ENCODE measurements at places on chromosomes 7 and 10.

DNA sequence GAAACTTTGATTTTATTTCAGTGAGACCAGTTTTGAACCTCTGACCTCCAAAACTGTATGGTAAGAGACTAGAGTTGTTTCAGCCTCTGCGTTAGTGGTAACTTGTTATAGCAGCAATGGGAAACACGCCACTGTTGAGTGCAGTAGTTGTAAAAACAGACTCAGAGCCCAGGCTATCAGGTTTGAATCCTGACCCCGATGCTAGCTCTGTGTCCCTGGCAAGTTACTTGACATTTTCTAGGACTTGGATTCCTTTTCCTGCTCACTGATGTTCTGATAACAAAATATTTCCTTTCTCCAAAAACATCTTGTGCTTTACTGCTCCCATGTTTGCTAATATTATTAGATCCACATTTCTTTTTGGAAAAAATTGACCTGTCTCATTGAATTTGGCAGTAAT, 131.0 kb downstream of the PLXDC2 start:
- DNase-seq: no peak

GRCh38 chr7:122397381-122397780, 92.8 kb upstream of the FEZF1 start:
- DNase-seq: no peak

DNA sequence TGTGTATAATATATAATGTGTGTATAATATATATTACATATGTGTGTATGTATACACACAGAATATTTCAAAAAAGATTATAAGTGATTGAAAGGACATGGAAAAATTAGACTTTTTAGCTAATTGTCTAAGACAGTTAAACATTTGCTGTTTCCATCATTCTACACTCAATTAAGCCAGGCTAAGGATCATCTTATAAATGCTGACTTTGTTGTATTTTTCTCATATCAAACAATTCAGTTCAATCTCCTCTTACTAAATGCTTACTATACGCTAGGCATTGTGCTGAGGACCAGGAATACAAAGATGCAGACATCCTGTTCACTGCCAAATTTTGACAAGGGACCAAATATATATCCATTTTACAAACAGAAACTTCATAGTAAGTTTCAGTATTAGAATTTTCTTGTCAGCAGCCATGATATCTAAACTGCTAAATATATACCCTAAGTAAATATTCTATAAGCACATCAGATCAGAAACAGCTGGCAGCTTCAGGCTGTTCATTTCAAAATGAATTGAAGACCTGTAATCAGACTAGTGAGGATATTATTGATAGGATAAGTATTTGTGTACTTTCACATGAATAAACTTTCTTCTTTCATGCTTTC, 10.3 kb upstream of the LRRN3 start:
- no peak for DNase-seq

DNA sequence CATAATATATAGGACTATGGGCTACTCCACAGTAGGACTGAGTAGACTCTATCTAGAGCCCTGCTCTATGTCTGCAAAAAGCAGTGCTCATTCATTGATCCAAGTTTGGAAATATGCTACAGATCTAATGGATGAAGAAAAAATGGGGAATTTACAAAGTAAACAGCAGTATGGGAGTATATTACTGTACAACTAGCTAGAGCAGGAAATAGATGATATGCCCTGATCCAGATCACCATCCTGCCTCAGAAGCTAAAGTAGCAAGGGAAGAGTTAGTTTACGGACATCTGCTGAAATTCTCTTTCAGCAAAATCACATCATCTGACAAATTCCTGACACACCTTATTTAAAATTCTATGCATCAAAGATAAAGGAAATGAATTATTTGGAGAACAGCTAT, 168.2 kb upstream of the SEMA3A start:
- no peak for DNase-seq

DNA sequence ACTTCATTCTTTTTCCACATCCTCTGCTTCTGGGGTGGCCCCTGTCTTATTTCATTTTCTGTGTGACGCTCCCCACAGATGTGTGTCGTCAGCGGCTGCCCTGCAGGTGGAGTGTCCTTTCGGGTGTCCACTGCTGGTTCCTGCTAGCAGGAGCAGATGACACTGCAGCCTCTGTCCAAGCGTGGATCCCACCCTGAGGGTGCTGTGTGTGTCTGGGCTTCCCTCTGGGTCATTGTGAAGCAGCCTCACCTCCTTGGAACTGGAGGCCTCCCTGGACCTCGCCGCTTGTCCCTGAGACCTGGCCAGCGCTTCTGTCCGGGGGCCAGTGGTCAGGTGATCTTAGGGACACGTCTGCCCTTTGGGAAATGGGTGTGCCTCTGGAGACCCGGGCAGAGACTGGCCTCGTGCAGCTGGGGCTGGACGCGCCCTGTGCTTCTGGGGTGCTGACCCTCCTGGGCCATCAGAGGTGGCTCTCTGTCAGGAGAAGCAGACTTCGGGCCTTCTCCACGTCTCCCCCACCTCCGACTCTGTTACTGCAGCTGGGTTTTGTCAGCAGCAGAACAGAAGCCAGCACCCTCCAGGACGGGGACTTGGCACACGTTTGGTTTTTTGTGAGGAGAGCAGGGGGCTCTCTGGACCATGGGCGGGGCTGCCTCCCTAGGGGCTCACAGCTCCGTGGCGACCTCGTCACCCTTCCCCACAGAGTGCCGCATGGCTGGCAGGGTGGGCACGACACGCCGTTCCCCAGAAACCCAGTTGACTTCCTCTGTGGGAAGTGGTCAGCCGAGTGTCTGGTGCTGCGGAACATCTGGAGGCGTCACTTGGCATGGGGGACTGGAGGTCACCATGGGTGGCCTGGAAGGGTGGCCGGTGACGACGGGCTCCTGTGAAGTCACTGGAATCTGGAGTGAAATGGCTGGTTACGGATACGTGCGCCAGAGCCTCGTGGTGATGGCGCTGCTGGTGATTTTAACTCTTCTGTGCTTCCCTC, 48.4 kb downstream of the INPP5A start:
- no peak for DNase-seq

GRCh38 chr10:131654471-131655087, 246.2 kb upstream of the PPP2R2D start:
- no peak for DNase-seq

DNA sequence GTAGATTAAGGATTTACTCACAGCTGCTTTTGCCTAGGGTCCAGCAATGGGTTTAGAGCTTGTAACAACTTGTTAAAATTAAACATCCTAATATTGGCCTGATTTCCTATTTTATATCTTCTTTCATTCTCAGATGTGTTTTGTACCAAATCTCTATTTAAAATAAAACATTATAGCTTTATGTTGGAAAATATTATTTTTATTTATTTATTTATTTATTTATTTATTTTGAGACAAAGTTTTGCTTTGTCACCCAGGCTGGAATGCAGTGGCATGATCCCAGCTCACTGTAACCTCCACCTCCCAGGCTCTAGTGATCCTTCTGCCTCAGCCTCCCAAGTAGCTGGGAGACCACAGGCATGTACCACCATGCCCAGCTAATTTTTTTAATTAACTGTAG, 17.9 kb upstream of the PDSS1 start:
- no peak for DNase-seq

- DNase-seq: no peak
Observed at GRCh38 chr7:8500286-8500685, 66.9 kb downstream of the NXPH1 start.

GRCh38 chr10:99461230-99461629, 30.8 kb upstream of the GOT1 start:
- no peak for DNase-seq

DNA sequence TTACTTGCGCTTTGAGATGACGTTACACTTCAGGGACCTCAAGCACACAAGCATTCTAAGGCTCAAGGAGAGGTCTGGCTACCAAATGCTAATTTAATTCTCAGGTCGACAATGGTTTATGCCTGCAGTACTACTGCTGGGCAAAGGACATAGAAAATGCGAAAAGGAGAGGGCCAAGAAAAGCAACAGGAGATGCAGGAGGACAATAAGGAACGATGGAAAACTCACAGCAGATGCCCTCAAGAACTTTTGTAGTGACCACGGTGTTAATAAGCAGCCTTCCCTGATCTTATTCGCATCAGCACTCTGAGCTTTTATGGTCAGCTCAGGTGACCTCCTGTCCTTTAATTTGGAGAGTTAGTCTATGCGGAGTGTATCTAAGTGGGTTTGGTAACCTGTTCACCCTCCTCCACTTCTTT, 146.3 kb downstream of the GPR85 start:
- DNase-seq: no peak

DNA sequence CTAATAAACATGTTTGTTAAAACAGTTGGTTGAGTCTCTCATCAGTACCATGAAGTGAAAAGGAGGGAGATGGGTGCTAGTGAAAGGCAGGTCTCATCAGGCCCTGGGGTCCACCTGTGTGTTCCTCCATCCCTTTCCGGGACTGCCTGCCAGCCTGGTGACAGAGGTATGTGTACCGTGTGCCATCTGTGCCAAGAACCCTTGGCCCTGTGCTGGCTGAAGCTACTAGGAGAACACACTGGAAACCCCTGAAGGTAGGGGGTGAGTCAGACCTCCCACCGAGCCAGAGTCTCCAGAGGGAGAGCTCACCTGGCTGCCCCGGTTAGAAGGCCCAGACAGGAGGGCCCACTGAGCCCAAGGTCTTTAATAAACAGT, 2.3 kb downstream of the DDIT4 start:
- DNase-seq: peak; percentile 37

GRCh38 chr7:156906200-156906649, 13.2 kb upstream of the LMBR1 start:
- DNase-seq: no peak

DNA sequence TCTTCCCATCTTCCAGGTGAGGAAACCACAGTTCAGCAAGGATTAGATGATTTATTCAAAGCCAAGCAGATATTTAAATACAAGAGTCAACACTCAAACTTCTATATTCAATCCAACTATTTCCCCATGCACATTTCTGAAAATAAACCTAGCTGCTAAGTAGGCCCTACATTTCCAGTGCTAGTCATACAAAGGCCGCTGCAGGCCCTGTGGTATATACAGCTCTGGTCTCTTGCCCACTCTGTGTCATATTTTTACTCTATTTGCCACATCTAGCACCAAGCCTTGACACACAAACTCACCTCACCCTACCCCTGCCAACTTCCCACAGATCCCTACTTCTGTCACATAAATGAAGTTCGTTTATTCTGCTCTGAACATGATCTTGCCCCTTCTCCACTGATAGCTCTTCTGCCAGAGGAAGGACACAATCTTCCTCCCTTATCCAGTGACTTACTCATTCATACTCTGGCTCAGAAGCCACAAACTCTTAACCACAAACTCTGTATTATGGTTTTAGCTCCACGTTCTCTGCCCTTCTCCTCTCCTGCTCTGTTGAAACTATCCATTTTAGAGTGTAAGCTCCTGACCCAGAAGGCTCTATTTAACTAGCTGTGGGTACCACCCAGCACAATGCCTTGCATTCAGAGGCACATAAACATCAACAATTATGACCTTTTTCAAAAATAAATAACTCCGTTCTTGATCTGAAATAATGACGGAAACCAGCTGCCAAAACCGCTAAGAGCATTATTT, 180.7 kb downstream of the CPEB3 start:
- DNase-seq: no peak

DNA sequence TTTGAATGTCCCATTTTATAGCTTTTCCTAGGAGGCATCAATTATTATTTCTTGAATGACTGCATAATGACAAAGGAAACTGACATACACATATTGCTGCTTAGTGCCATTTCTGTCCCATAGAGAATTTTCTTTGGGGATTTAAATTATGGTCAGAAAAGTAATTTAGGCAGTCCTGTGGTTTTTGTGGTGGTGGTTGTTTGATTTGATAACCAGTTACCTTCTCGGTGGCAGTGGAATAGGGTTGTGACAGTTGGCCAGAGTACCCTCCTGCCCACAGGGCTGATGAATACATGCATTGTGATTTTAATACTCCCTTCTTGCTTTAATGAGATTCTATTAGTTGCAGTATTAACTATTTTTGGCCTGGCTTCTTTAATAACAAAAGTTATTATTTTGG, 6.6 kb upstream of the SGCE start:
- no peak for DNase-seq

DNA sequence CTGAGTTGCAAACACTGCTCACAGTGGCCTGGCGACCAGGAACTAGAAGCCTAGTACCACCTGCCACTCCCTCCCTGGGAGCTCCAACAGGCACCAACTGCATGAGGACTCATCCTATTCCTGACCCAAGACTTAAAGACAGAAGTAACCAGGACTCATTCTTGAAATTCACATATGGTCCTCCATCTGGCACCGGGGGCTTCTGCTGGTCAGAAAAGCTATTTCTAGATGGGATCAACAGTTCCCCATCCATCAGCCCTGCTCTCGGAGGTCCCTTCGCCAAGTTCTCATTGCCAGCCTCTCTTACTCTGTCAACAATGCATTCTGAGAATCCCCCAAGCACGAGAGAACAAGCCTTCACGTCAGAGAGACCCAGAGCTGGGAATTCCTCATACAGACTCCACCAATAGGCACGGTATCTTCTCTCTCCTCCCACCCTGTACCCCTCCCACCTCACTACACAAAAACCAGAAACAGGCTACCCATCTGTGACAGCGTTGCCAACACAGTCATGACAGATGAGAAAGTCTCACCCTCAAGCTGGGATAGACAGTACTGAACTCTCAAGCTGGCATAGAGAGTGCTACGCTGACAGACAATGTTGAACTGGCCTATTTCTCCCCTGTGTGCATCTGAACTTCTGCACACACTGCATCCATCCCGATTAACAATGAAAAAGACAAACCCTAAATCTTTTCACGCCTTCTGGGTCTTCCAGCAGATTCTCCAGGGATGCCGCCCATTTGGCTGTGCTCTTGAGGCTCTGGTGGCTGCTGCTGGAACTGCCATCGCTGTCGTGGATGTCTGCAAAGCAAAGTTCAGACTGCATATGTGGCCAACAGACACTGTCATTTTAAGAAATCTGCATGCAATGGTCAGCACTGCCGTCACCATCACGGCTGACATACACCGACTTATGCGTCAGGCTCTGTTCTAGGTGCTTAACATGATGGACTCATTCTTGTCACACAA, 15.6 kb downstream of the RGS10 start:
- DNase-seq: no peak

- DNase-seq: no peak
Observed at GRCh38 chr7:87564296-87564963, 36.3 kb downstream of the ABCB1 start.

DNA sequence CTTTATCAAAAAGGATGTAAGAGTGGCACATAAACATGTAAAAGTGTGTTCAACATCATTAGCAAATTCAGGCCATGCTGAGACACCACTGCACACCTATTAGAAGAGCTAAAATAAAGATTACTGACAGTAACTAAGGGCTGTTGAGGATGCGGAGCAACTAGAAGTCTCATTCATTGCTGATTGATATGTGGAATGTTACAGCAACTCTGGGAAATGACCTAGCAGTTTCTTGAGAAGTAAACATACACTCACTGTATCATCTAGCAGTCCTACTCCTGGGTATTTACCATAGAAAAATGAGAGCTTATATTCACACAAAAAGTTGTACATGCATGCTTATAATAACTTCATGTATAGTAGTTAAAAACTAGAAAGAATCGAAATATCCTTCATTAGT, 77.3 kb downstream of the CCSER2 start:
- no peak for DNase-seq

- DNase-seq: peak; percentile 42
Observed at GRCh38 chr10:102504179-102504975, 605 bp downstream of the SUFU start.

Measured in activated naive CD4-positive, alpha-beta T cell treated with anti-CD3 and anti-CD28 coated beads, Interleukin-2, amount 50 U/mL, for 16 hours (primary cell).